ENCODE measurements at places on chromosomes 16 and 17.

DNA sequence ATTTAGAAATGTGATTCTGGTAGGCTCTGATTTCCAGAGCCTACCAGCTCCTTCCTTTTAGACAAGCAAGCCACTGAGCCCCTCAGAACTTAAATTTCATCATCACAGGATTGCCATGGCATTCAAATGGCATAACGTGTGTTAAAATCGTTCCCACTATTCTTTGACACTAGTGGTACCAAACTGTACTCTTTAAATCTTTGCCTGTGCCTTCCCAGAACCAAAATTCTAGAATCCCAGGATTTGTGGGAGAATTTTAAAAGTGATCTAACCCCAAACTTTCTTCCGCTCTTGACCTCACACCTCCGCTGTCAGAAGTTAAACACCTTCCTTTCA is 287 bp upstream of the INTS2 start:
- no peak for DNase-seq

GRCh38 chr17:7478276-7479212 is 887 bp downstream of the ZBTB4 start:
- peak; percentile 68 for DNase-seq

DNA sequence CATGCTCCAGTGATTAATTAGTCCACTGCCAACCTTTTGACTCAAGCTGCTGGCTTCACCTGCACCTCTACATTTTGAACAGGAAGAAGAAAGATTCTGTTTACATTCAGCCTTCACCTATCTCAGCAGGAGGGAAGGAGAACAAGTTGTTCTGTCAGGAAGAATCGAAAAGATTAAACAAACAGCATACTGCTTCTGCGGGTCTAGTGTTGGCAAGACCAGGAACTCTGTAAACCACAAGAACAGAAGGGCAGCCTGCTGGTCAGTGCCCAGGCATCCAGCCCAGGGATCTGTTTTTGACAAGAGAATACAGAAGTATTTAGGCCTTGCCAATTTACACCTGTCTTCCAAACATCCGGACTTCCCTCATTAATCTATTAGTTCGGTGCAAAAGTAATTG is 189.7 kb downstream of the CHD9NB start:
- DNase-seq, result no peak

DNA sequence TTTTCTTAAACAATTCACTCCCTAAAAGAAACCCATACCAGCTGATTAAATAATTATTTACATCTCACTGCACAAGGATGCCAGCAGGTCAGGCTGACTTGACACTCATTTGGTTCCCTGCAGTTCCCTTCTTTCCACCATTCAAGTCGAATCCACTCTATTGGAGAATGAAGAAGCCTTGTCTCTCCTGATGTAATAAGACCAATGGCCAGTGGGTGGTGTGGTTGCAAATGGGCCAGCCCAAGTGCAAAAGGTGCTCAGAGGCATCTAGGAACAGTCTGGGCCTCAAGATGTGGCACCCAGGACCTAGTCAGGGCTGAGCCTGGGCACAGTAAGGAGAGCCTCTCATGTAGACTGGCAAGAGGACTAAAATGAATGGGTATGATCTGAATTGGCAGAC is 9.3 kb downstream of the C16orf78 start:
- DNase-seq, result no peak

GRCh38 chr17:63479495-63480184 is 2.8 kb downstream of the ACE start:
- DNase-seq, result no peak

DNA sequence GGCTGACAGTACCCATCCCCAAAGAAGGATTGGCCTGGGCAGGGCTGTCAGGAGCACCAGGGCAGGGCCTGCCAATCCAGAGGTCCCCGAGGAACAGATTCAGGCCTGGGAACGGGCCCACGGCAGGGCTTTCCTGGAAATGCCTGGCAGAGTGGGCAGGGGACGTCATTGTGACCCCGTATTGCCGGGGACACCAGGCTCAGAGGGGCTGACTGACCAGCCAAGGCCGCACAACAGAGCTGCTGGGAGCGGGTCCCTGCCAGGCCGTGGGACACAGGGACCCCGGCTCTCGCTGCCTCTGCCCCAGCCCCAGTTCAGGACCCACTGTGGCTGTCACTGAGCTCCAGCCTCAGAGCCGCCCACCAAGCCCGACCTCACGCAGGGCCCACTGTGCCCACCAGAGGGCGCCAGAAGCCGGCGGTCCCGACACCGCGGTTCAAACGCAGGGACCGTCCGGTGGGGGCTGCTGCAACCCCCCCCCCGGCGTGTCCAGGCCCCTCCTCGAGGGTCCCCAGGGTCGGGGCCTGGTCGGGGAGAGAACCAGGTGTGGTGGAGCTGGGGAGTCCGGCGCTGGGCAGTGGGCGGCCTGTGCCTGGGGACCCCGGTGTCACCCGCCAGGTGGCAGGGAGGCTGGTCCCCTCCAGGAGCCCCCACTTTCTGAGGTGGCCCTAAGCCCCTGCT is 15.2 kb upstream of the SSTR5 start:
- DNase-seq, result peak; percentile 41

DNA sequence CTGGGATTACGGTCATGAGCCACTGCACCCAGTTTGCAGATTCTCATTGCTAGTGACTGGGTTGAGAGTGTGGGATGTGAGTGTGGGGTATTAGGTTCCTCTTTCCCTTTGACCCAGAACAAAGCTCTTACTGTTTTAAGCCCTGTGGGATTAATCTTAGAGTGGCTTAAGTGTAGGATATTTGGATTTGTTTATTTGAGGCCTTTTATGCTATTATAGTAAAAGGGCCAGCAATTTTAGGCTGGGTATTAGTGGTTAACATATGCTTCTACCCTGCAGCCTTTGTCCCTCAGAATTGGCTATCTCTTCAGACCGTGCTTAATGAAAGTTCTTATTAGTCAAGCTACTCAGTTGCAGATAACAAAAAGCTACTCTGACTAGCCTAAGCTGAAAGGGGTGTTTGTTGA is 3.2 kb downstream of the SGF29 start:
- DNase-seq, result no peak

GRCh38 chr16:75495076-75495674 is at the start of gene CHST6:
Gene CHST6 (minus strand): TSS chr16:75495441. CDS start chr16:75479828, 15,613 bp downstream.
- DNase-seq, result peak; percentile 17

DNA sequence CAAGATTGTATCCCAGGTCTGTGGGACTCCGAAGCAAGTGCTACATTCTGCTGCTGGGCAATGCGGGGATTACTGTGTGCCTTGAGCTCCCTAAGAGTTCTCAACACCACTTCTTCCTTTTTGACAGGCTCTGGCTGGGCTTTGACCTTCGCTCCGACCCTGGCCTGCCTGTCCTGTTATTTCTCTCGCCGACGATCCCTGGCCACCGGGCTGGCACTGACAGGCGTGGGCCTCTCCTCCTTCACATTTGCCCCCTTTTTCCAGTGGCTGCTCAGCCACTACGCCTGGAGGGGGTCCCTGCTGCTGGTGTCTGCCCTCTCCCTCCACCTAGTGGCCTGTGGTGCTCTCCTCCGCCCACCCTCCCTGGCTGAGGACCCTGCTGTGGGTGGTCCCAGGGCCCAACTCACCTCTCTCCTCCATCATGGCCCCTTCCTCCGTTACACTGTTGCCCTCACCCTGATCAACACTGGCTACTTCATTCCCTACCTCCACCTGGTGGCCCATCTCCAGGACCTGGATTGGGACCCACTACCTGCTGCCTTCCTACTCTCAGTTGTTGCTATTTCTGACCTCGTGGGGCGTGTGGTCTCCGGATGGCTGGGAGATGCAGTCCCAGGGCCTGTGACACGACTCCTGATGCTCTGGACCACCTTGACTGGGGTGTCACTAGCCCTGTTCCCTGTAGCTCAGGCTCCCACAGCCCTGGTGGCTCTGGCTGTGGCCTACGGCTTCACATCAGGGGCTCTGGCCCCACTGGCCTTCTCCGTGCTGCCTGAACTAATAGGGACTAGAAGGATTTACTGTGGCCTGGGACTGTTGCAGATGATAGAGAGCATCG is 2.4 kb downstream of the SLC16A13 start:
- DNase-seq, result no peak

GRCh38 chr17:55334285-55334684 is 69.5 kb downstream of the HLF start:
- no peak for DNase-seq

DNA sequence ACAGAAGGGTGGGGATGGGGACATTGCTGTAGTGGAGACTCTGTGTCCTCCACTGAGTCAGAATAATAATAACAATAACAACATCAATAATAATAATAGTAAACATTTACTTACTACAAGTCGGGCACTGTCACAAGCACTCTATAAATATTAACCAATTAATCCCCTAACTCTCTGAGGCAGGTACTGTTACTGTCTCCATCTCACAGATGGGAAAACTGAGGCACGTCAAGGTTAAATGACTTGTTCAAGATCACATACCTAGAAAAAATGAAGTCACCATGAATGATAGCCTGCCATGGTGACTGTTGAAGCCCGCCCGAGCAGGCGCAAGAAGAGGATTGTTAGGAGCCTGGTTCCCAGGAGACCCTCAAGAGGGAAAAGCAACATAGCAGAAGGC is 10.2 kb downstream of the PRR29 start:
- no peak for DNase-seq

DNA sequence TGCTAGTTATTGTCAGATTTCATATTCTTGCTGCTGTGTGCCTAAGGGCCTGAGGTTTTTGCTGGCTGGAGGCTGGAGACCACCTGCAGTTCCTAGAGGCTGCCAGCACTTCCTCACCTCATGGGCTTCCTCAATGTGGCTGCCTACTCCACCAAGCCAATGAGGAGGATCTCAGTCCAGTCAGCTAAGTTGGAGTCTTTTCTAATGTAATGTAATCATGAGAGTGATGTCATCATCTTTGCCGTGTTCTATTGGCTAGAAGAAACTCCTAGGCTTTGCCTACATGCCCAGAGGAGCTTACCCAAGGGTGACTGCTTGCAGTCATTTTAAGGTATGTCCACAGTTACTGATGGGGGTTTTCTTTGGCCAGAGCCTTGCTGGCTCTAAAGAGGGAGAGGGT is 53.0 kb downstream of the SOCS3 start:
- no peak for DNase-seq

DNA sequence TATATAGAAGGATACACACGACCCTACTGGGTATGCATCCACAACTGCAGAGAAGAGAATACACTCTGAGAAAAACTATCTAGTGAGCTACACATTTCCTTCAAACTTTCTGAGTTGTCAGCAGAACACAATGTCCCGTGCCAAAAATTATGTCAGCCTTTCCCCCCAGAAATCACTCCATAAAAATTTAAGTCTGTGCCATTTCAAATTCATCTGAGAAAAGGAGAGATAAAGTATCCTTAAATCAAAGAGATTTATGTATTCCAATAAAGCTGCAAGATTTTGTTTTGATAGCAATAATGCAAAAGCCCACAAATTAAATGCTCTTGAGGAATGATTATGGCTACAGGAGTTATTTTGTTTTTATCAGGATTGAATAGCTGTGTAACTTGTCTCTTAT is 760.1 kb downstream of the CDH11 start:
- DNase-seq, result no peak

- no peak for DNase-seq
Measured at GRCh38 chr16:10107081-10107480, 75.1 kb downstream of the GRIN2A start.
